Melanocyte of skin (primary cell): ENCODE measurements at places on chromosomes 12 and 14. TPM values are rescaled to one million over a fixed set of nuclear protein-coding genes. Genes with fewer than 3 reads are reported as not detected.

RNASE4 gene
- total RNA-seq, result 4.3 and 5.4 TPM in 2 replicates

LEMD3 gene
- 16.7 and 23.1 TPM in 2 replicates for total RNA-seq

NTS gene
- under 0.01 TPM in 1 of 2 replicates, not detected in the other for total RNA-seq

TDRD9 gene
- 1.0 and 1.5 TPM in 2 replicates for total RNA-seq
